ENCODE measurements at places on chromosomes 2 and 18. TPM values are rescaled to one million over a fixed set of nuclear protein-coding genes. Genes with fewer than 3 reads are reported as not detected.
A peak's percentile ranks its signal among the peaks of the same experiment; 100 is the strongest.

KLHL30 gene
- total RNA-seq = 0.06 TPM

ARHGEF4 gene
- total RNA-seq = 44.8 TPM

GRCh38 chr18:1657876-1658275 lies 753.2 kb downstream of the ADCYAP1 start:
- no peak for DNase-seq

NBAS gene
- total RNA-seq = 60.2 TPM

- DNase-seq = no peak
Measured at GRCh38 chr2:45826884-45827635, 175.6 kb downstream of the PRKCE start.

GRCh38 chr2:174266288-174266687 lies 18.0 kb upstream of the OLA1 start:
- no peak for DNase-seq

DNA sequence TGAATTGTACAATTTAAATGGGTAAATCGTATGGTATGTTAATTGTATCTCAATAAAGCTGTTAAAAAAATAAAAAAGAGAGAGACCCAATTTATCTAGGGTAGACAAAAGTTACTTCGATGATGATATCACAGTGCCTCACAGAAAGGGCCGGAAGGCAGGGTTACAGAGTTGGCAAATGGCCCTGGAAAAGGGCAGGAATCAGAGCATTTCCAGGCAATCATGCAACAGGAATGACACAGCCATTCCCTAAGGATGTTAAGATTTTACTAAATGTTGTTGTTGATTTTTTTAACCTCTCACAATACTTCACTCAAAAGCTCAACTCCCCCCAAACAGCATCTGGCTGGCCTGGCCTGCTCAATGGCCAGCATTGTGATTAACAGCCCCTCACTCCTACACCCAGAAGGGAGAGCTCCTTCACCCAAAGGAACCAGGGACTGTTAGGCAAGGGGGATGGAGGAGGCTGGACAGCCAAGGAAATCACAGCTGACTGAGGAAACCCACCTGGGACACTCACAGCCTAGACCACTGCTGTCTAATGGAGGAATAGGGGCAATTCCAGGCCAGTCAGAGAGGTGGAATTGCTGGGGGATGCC lies 7.7 kb upstream of the SP100 start:
- DNase-seq = no peak

- no peak for DNase-seq
Measured at GRCh38 chr2:73356097-73356496, 29.5 kb upstream of the ALMS1 start.

DNA sequence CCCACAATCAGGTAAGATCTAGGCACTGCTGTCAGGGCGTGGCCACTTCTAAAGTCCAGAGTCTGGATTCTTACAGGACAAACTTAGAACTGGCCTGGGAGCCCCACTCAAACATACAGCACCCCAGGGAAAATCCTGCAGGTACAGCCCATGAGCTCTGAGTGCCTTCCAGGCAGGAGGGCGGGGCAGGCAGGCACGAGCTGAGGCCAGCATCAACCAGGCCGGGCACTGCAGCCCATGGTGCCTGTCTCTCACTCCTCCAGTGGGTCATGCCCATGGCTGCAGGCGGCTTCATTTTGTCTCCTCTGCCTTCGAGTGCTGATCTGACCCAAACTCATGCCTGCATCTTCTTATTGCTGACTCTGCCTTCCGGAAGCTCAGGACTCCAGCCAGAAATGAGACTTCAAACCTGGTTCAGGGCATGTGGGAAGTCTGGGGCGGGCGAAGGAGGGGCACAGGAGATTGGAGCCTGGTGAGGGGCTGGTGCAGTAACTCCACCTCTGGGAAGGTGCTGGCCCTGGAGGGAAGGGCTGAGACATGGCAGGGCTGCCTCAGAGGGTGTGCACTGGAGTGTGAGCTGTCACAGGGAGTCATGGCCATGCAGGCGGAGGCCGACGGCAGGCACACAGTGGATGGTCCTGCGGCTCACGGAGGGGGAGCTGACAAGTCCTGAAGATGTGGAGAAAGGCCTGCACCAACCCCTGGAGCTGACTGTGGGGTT lies 40.5 kb downstream of the HS6ST1 start:
- DNase-seq = no peak

DNA sequence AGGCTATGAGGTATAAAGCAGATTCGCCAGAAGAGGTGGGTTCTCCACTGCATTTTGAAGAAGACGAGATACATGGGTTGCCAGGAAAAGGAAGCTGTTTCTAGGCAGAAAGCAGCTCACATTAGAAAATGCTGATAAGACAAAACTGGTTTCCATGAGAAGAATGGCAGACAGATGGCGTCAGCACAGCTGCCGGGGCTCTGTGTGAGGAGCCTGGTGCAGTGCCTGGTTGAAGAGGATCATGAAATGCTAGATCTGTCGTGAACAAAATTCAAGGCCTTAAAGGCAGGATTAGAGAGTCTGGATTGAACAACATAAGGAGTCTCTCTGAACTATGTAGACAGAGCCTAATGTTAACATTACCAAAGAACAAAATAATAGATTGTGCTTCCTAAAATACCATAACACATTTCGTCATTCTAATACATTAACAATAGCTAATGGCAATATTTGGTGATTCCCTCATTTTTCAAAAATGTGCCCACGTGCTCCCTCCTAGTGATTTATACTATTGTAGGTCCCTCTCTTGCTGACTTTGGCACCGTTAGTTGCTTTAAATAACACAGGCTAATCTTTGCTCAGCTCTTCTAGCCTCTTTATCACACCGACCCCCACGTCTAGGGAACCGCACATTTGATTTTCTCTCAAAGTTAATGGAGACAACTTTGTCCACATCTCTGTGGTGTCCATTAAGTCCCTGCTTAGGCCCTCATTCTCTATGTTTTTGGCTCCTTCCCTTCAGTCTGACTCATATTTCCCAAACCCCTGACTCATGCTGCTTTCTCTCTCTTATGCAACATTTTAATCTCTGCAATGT lies 38.2 kb downstream of the EFEMP1 start:
- no peak for DNase-seq

PTPRN gene
- total RNA-seq = 4.2 TPM

PFN4 gene
- total RNA-seq = 0.43 TPM

- DNase-seq = no peak
Measured at GRCh38 chr18:79480171-79481045, 84.7 kb downstream of the NFATC1 start.

FOXI3 gene
- total RNA-seq = 0.51 TPM

DNA sequence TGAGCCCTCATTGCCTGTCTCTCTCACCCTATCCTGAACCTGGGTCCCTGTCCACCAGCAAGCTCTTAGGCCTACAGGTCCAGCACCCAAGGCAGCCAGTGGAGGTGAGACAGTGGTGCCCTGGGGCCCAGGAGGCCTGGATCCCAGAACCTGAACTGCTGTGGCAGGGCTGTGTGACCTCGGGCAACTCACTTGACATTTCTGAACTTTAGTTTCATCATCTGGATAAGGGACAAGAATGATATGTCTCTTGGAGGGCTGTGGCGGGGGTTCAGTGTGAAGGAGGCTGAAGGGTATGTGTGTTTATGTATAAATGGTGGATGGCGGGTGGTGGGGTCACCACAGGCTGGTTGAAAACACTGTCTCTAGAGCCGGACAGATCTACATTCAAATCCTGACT lies 10.9 kb downstream of the CIB4 start:
- DNase-seq = no peak

DNA sequence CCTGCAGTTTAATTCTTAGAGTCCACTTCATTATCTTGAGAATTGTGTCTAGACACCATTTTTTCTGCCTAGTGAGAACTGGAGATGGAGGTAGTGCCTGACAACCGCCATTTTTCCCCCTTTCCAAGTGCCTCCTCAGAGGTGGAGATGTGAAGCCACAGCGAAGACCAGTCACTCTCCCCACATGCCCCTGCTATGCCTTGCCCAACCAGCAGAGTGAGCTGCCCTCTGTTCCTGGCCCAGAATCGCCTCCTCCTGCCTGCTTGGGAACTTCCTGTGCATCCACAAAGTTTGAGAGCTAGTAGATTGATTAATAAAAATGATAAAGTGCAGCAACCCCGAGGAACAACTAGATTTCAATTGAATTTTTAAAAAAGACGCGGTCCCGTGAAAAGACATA lies 123.3 kb downstream of the CLIP4 start:
- DNase-seq = peak; percentile 55

ABCG8 gene
- not detected for total RNA-seq

ACMSD gene
- not detected for total RNA-seq

DNA sequence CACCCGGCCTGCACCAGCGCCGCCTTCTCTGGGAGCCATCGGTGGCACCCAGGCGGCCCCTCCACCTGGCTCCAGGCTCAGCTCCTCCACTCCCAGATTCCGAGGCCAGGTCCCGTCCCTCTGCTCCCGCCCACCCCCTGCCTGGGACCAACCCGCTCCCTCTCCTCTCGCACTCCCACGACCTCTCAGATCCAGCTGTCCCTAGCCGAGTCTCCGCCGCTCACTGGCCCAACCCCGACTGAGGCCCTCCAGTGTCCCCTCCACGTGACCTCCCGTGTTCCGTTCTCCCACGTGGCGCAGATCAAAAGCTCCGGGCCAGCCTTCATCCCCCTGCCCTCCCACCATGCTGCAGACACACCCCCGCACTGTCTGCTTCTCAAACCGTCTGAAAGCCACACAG lies 14.4 kb upstream of the SALL3 start:
- no peak for DNase-seq

CNTNAP5 gene
- total RNA-seq = not detected

- DNase-seq = no peak
Measured at GRCh38 chr2:30900381-30900780, 93.1 kb upstream of the CAPN13 start.

- DNase-seq = no peak
Measured at GRCh38 chr2:75130171-75130570, 69.1 kb downstream of the TACR1 start.

MATN3 gene
- 1.7 TPM for total RNA-seq

GRCh38 chr2:17133052-17133671 lies 385.1 kb downstream of the RAD51AP2 start:
- no peak for DNase-seq

DNA sequence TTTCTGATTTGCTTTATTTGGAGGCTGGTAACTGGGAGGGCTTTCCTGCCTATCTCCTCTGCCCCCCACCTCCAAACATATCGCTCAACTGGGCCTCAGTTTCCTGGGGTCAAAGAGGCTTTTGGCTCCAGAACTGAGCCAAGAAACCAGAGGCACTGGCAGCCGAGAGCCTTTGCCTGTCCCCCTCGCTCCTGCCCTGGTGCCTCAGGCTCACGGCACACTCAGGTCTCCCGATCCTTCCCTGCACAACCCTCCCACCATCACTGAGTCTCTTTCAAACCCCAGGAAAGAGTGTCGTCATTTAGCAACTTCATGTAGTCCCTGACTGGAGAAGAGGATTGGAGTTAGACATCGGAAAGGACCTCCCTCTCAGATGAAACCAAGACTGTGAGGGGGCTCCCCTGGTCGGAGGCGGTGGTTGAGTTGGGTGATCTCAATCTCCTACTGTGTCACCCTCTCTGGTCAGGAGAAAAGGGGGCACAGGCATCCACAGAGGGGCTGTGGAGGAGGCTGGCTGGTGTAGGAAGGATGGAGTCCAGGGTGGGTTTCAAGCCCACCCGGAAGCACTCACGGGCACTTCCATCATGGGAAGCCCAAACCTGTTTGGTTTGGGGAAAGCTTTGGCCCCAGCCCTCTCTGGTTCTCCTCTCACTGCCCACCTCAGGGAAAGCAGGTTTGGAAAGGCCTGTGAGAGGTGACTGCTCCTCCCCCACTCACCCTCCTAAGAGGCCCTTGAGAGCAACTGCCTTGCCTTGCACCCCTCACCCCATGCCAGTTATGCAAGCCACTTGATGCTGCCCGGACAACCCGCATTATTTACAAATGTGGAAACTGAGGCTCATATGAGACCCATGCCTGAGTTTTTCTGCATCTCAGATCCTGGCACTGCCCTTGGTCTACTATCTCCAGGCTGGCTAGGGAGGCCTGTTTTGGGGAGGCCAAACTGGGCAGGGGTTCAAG lies 62.3 kb downstream of the TNS1 start:
- DNase-seq = no peak

GRCh38 chr2:60553495-60554073 lies at the start of gene BCL11A:
TSS of gene BCL11A (minus strand) at chr2:60553654. CDS start at chr2:60553270, 384 bp downstream.
- DNase-seq = peak; percentile 80
